NCI-H1092 treated with DMSO at 0.1 percent for 48 hours (cell line): ENCODE measurements at places on chromosomes 3 and 15.

DNA sequence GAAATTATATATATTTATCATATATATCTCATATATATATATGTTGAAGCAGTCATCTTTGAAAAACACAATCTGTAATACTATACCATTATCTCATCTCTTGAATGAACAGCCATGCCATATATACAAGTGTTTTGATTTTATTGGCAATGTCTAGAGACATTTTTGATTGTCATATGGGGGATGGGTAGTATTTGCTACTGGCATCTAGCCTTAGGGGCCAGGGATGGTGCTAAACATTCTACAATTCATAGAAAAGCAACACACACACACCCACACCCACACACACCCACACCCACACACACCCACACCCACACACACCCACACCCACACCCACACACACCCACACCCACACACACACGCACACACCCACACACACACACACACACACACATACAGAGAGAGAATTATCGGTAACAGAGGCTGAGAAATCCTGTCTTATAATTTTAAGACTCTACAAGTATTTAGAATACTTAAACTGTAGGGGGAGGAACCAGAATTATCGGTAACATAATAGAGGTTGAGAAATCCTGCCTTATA is 11.1 kb upstream of the PIK3R4 start:
- DNase-seq: no peak

GRCh38 chr3:76735152-76735551 is 304.7 kb upstream of the ROBO2 start:
- DNase-seq: no peak

DNA sequence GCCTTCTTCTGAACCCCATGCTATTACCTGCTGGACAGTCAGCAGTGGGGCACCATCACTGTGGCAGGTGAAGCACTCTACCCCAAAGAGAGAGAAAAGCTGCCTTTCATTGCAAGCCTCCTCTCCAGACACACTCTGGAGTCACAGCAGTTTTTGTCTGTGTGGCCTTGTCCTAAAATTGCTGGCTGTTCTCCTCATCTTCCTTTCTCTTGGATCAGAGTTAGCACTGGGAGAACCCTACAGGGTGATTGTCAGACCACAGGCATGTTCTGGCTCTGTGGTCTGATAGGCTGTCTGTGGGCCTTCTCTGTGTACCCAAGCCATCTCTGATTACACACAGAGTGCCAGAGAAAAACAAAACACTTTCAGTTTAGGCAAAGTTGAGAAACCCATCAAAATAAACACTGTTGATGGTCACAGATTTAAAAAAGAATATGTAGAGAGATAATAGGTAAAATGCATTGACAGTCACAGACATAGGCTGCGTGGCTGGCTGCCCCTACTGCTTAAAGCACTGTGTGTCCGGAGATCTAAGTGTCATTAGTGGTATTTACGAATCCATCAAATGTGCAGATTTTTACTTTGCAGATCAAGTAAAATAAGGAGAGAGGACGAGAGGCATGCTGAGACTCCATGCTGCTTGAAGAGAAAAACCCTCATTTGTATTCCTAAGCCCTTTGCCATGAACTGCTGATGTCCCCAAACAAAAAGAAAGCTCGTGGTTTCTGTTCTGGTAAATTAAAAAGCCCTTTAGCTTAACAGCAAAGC is 689.9 kb downstream of the TUSC7 start:
- peak; percentile 77 for DNase-seq

DNA sequence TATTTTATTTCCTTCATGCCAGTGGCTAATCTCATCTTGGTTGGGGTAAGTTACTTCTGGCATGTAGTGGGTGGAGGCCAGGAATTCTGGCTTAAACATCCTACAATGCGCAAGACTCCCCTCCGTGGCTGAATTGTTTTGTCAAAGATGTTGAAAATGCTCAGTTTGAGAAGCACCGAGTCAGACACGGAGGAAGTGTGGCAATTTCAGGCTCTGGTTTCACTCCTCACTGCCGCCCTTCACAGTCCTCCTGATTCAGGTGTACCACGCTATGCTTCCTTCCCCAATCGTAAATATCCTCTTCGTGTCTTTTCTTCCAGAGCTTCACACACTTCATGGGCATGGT is 150.7 kb downstream of the OPA1 start:
- DNase-seq: no peak

DNA sequence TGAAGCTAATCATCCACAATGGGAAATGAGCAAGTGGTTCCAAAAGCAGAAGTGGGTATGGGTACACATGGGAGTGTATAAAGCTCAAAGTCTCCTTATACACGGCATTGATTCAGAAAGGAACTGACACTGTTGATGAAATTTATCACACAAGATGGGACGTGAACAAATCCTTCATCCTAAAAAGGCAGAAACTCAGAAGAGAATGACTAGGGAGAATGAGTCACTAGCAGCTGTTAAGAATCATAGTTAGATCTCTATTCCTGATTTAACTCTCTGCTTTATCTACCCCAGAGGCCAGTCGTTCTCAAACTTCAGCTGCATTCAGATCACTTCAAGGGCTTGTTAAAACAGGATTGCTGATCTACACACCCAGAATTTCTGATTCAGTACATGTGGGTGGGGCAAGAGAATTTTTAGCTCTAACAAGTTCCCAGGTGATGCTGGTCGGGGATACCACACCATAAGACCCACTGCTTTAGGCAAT is 97.7 kb upstream of the PHLDB2 start:
- DNase-seq: no peak
